ENCODE measurements at places on chromosomes 4 and X. TPM values are rescaled to one million over a fixed set of nuclear protein-coding genes. Genes with fewer than 3 reads are reported as not detected.

Gene MAGEA11
- total RNA-seq = not detected

Gene CCDC158
- under 0.01 TPM for total RNA-seq

Gene CRMP1
- not detected for total RNA-seq

- DNase-seq = no peak
Observed at GRCh38 chr4:101140228-101140627, 207.1 kb downstream of the PPP3CA start.

GRCh38 chr4:16078195-16078760 is 5.5 kb downstream of the PROM1 start:
- peak; percentile 22 for DNase-seq

DNA sequence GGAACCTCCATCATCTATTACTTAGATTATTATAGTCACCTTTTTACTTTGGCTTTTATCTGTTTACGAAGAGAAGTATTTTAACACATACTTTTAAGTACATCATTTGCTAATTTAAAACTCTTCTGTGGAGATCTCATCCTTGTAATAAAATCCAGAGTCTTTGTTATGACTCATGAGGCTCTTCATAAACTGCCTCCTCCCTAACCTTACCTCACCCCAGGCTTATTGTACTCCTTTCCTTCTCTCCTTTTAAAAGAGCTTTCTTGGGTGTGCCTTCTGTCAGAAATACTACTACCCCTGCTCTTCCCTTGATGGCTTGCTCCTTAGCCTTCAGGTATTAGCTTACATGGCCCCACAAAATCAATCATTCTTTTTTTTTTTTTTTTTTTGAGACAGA is 6.6 kb downstream of the ARL9 start:
- DNase-seq = peak; percentile 42

DNA sequence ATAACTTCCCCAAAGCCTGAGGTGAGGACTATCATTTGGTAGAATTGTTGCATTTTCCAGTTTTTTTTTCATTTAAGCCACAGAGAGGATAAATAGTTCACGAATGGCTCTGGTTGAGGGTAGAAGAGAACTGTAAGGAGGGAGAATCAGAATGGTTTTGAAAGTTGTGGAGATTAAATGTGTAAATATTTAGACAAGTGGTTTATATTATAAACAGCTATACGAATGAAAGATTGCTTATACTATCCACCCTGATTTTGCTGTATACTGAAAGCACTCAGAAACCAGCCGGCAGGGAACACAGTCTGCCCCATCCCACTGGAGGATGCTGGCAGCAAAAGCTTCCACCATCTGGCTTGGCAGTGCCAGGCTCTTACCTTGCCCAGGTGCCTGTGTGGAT is 341.1 kb downstream of the RAPGEF2 start:
- DNase-seq = no peak

- DNase-seq = no peak
Observed at GRCh38 chr4:164894702-164895101, 17.7 kb downstream of the APELA start.

GRCh38 chr4:184028561-184029374 is 123.7 kb downstream of the STOX2 start:
- no peak for DNase-seq

- peak; percentile 32 for DNase-seq
Observed at GRCh38 chrX:103153661-103154060, 60.7 kb upstream of the NXF3 start.

GRCh38 chr4:76962406-76963130 is 13.0 kb downstream of the SEPTIN11 start:
- DNase-seq = no peak

Data from bronchial epithelial cell (primary cell).